Skeletal muscle tissue (tissue), 5 donors: ENCODE measurements at places on chromosomes 4 and X. TPM values are rescaled to one million over a fixed set of nuclear protein-coding genes. Genes with fewer than 3 reads are reported as not detected.

Gene POLN
- 4.2 TPM for total RNA-seq

Gene SHROOM4
- 3.7 TPM for total RNA-seq

Gene TMEM255A
- total RNA-seq: 3.1 TPM

Gene PDGFRA
- 118 TPM for total RNA-seq

Gene ENPEP
- 9.9 TPM for total RNA-seq

Gene FDCSP
- total RNA-seq: not detected

Gene KIF4A
- total RNA-seq: 3.7 TPM
